ENCODE measurements at places on chromosomes 7 and 10. TPM values are rescaled to one million over a fixed set of nuclear protein-coding genes. Genes with fewer than 3 reads are reported as not detected.
A peak's percentile ranks its signal among the peaks of the same experiment; 100 is the strongest.

- DNase-seq, result peak; percentile 97
Measured at GRCh38 chr7:98760201-98760651, 109.6 kb downstream of the TMEM130 start.

- no peak for DNase-seq
Measured at GRCh38 chr10:47453141-47454007, 30.5 kb downstream of the ANXA8 start.

- DNase-seq, result peak; percentile 69
Measured at GRCh38 chr10:122688293-122688989, 11.2 kb downstream of the C10orf120 start.

DNA sequence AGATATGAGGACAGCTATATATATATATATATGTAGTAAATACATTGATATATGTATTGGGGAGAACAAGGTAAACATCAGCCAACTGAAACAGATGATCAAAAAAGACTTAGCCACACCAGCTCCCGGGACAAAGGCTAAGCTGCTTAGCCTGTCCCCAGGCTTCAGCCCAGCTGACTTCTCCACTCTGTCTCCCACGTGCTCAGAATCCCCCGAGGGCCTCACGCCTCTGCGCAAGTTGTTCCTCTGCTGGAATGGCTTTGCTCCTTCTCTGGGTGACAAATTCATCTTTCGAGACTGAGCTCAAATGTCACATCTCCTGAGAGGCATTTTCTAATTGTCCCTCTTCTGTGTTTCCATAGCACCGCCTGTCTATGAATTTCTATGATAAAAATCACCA, 8.6 kb upstream of the INSIG1 start:
- peak; percentile 48 for DNase-seq

GRCh38 chr10:129812398-129812797, 151.7 kb downstream of the EBF3 start:
- no peak for DNase-seq

DNA sequence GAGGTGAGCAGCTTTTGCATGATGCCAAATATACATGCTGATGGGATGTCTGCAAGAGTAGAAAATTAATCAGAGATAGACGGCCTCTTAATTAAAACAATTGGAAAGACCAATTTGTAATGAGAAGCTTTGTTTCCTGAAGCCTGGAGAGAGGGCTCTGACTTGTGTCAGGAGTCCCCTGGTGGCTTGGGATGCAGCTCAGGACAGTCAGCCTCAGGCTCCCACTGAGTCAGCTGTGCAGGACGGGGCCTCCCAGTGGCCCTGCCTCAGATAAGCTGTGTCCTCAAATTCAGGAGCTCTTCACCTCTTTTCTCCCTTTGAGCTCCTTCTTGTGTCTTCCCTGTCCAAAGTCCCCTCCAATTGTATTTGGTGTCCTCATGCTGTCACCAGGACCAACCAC, 438.9 kb upstream of the PODXL start:
- DNase-seq, result no peak

- DNase-seq, result peak; percentile 87
Measured at GRCh38 chr10:35546824-35547225, 58.3 kb upstream of the GJD4 start.

GRCh38 chr7:95365151-95365550, 31.0 kb downstream of the PON3 start:
- DNase-seq, result no peak

GRCh38 chr10:11610826-11611247, 613 bp downstream of the USP6NL start:
- peak; percentile 55 for DNase-seq

DNA sequence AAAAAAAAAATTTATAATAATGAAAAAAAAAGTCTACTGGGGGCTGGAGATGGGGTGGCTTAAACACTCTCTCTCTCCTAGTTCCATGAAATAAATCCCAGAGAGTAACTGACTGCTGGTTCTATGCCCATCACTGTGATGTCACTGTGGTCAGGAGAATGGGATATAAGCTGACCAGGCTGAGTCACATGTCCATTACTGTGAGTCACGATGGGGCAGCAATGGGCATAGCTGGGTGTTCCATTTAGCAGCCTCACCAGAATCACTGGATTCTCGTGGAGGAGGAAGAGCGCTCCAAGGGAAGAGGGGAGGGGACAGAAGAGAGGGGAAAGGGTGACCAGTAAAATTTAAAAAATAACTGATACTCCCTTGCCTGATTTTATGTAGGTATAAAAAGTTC, 37.1 kb downstream of the MASTL start:
- peak; percentile 93 for DNase-seq

- no peak for DNase-seq
Measured at GRCh38 chr7:130882396-130882795, 148.4 kb upstream of the KLF14 start.

GRCh38 chr7:24026351-24026750, 257.6 kb upstream of the NPY start:
- DNase-seq, result no peak

DNA sequence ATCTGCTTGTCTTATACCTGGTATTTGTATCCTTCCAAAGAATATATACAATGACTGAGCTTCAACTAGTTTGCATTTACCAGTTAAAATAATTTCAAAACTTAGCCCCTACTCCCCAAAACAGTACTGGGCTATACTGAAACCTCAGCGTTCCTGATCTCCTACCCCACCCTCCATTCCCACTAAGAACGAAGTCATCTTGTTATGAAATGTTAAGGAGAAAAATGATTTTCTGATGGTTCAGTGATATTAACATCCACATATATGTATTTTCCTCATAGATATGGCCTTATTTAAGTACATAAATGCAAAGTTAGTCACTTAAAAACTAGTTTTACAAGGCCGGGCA, 28.9 kb upstream of the ANAPC16 start:
- DNase-seq, result no peak

DNA sequence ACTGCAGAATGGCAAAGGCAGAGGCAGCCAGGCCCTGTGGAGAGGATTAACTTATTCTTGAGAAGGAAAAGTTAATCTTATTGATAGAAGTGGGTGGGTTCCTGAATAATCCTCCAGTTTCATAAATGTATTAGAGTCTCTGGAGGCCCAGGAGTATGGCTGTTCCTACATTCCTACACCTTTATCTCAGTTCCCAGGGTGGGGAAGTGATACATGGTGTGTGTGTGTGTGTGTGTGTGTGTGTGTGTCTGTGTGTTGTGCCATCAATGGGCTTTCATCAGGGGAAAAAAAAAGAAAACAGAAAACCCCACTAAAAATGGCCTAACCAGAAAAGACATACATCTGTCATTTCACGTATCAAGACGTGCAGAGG, 22.0 kb upstream of the GSDME start:
- DNase-seq, result no peak

DNA sequence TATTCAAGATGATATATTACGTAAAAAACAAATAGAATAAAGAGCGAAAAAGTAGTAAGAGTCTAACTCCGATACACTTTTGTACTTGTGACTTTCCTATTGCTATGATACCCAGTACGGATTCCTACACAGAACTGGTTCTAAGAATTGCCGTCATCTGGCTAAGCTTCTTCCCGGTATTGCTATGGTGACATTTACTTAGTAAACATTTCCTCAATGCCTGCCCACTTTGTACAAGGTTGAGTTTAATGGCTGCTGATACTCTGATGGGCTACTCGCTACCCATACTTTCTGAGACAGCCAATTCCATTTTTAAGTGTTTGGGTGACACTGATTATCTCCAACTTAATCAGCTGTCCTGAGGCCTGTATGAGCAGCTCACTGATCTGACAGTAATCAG, 55.6 kb downstream of the OSBPL3 start:
- no peak for DNase-seq

GRCh38 chr10:59847888-59848287, 58.5 kb downstream of the CCDC6 start:
- DNase-seq, result no peak

DNA sequence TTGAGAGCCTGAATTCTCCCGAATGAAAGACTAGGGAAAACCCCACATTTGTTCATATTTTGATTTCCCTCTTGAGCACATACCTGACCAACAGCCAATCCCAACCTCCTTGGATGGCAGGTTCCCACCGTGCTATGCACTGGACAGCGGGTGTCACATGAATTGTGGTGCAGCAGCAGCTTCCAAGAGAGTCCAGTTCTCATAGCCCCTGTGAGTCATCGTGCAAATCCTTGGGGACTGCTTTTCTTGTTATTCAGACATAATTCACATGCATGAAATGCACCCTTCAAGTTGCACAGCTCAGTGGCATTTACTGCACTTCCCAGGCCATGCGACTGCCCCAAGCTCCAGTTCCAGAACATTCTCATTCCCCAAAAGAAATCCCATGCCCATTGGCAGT, 67.8 kb upstream of the PPP2R2D start:
- DNase-seq, result peak; percentile 48

DNA sequence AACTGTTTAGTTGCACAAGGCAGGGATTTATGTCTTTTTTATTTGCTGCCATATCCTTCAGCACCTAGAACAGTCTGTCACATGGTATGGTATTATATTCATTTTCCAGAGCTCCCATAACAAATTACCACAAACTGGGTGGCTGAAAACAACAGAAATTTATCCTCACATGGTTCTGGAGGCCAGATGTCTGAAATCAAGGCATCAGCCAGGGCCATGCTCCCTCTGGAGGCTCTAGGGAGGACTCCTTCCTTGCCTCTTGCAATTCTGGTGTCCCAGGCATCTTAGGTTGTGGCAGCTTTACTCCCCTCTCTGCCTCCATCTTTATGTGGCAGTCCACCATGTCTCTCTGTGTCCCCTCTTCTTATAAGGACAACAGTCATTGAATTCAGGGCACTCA, 43.1 kb downstream of the MET start:
- DNase-seq, result no peak

GRCh38 chr7:150811-151221, 41.6 kb upstream of the FAM20C start:
- DNase-seq, result peak; percentile 92

- DNase-seq, result no peak
Measured at GRCh38 chr10:74910976-74911350, 84.6 kb downstream of the KAT6B start.

DNA sequence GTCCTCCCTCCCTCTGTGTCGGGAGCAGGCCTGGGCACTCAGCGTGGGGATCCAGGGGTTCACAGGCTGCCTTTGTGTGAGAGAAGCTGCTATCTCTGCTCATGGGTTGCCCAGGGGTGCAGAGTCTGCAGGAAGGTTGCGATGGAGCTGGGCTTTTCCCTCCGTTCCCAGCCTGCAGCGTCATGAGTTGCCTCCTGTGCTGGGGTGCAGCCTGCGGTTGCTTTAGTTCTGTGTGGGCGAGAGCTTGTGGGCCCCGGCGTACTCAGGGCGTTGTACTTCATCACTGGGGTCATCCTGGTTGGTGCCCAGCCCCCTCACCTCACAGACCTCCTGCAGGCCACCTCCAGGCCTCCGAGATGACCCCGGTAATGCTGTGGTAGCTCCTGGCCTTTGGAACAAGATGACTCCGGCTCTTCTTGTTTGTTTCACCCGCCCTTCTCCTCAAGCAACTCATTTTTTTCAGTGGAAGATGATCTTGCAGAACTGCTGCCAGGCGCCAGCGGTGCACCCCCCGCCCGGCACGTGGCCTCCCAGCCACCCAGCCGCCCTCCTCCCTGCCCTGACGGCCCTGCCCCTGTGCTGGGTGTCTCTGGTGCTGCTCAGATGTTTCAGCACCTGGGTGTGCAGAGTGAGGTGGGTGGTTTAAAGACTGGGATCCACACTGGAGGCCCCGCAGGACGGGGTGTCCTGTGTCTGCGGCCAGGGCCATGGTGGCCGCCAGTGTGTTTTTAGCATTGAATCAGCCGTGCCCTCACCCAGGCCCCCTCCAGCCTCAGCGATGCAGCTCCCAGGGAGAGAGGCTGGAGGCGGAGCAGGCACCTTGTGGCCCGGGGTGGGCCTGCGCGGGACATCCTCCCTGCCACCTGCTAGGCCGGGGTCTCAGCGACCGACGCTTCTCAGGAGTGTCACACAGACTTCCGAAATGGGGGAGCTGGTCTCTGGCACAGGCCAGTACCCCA, 7.2 kb downstream of the AP5Z1 start:
- DNase-seq, result no peak

- no peak for DNase-seq
Measured at GRCh38 chr7:127417346-127417745, 24.8 kb upstream of the ZNF800 start.

- DNase-seq, result no peak
Measured at GRCh38 chr10:71747551-71748523, 25.5 kb downstream of the VSIR start.

GRCh38 chr10:43970018-43970698, 321.5 kb upstream of the ZNF32 start:
- DNase-seq, result no peak

DNA sequence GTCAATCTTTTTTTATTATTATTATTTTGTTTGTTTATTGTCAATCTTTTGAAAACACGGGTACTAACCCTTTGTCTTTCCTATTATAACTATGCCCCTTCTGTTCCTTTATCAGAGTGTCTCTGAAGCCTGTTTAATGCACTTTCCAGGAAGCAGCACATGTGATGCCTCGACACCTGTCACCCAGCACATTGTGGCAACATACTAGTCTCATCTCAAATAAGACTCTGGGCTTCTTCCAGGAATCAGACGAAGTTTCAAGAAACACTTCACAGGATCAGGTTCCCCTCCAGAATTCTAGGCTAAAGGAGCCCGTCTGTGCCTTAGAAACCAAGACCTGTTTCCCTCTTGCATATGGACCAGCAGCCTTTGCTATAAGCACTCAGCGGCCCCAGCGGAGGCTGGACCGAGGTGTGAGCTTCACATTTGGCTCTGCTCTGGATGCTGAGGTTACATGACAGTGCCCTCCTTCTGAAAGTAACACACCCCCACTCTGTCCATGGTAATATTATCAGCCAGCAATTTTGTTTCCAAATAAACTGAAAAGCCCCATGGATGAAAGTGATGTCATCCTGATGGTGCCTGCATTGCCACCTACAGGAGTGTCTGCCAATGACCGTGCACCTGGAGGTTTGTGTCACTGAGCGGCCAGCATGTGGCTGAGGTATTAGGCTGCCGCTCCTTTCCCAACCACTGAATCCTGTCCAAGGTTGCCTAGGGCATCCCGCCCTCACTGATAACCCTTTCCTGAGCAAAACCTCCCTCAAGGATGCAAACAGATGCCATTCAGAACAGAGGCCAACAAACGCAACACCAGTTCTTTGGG, 38.1 kb downstream of the MKI67 start:
- no peak for DNase-seq

Gene HSPA12A
- total RNA-seq, result 10.0 TPM

Gene ZNF680
- 14.7 TPM for total RNA-seq

Gene KCNMA1
- 77.8 TPM for total RNA-seq

Gene PRSS37
- total RNA-seq, result not detected

Gene GSDME
- 44.5 TPM for total RNA-seq

Gene ABCB1
- total RNA-seq, result not detected

Gene RPEL1
- 0.29 TPM for total RNA-seq

Gene CHST3
- 43.1 TPM for total RNA-seq

Gene HTR5A
- not detected for total RNA-seq

Gene RNF32
- total RNA-seq, result under 0.01 TPM

Gene CALML3
- total RNA-seq, result not detected

Gene TACC2
- 5.0 TPM for total RNA-seq

Gene LEP
- total RNA-seq, result 0.36 TPM

Gene AOC1
- total RNA-seq, result not detected

Gene OR2A12
- not detected for total RNA-seq

Gene CTNNA3
- total RNA-seq, result not detected

Gene NPFFR1
- total RNA-seq, result not detected

Gene AS3MT
- total RNA-seq, result 6.2 TPM

Gene DDIT4
- 522 TPM for total RNA-seq

Gene CRHR2
- total RNA-seq, result not detected
